ENCODE measurements at places on chromosomes 2 and 18.

DNA sequence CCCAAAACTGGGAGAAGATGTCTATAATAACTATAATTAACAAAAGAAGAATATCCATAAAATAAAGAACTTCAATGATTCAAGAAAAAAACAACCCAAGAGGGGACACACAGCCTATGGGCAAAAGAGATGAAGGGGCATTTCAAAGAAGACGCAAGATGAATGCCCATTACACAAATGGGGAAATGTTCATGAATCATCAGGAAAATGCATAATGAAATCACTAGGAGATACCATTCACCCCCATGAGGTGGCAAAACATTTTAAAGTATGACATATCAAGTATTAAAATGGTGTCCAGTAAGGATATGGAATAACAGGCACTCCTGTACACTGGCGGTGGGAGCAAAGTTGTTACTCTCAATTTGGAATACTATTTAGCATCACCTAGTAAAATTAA, 183.3 kb downstream of the TXNL1 start:
- no peaks in the 10 kb centered on the region for H3K27me3 ChIP-seq
- H3K4me1 ChIP-seq = no peaks in the 10 kb centered on the region
- no peak overlapping the region for H3K27ac ChIP-seq
- H3K36me3 ChIP-seq = no peaks in the 10 kb centered on the region
- no peak for DNase-seq

DNA sequence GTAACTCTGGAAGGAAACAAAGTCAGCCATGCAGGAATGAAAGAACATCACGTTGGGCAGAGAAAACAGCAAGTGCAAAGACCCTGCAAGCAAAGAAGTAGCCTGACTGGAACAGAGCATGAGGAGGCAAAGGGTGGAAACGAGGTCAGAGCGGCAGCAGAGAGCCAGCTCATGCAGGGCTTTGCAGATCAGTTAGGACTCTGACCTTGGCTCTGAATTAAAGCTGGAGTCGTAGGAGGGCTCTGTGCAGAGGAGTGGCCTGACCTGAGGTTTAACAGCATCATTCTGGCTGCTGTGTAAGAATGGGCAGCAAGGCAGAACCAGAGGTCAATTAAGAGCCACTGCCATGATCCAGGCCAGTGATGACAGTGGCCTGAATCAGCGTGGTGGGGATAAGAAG, 220.7 kb downstream of the PRKCE start:
- peaks cover 5% of the 10 kb centered on the region for H3K4me1 ChIP-seq
- no peak overlapping the region for H3K4me3 ChIP-seq
- no peaks in the 10 kb centered on the region for H3K36me3 ChIP-seq

- H3K27ac ChIP-seq = no peak overlapping the region
- DNase-seq = no peak
- H3K36me3 ChIP-seq = no peaks in the 10 kb centered on the region
- H3K27me3 ChIP-seq = no peaks in the 10 kb centered on the region
These were observed 92.4 kb downstream of the GLI2 start for GRCh38 chr2:120828066-120828465.

DNA sequence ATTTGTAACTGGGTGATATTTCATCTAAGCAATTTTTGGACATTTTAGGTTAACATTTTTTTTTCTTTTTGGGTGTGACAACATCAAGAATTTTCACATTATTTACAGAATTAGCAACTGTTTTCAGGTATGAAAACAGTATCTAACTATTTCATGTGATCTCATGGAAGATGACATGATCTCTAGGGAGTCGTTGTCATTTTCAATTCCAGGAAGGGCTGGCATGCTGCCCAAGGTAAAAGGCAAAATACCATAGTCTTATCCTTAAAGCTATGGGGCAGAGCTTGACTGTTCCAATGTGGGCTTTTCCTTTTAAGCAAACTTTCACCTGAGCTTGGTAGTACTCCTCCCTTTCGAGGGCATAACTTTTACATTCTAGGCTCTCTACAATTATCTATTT, 443.7 kb downstream of the DSEL start:
- H3K36me3 ChIP-seq = no peaks in the 10 kb centered on the region
- DNase-seq = no peak
- no peaks in the 10 kb centered on the region for H3K4me1 ChIP-seq
- no peak overlapping the region for H3K4me3 ChIP-seq

GRCh38 chr18:74869904-74870863, 272.5 kb downstream of the ZNF407 start:
- no peak overlapping the region for H3K4me3 ChIP-seq
- H3K27ac ChIP-seq = peak overlapping the region; percentile 40
- DNase-seq = no peak
- H3K36me3 ChIP-seq = no peaks in the 10 kb centered on the region

GRCh38 chr18:71951001-71951400, 593.1 kb downstream of the CBLN2 start:
- H3K27me3 ChIP-seq = no peaks in the 10 kb centered on the region
- no peak overlapping the region for H3K27ac ChIP-seq
- H3K36me3 ChIP-seq = no peaks in the 10 kb centered on the region
- no peak for DNase-seq
- H3K4me1 ChIP-seq = no peaks in the 10 kb centered on the region

DNA sequence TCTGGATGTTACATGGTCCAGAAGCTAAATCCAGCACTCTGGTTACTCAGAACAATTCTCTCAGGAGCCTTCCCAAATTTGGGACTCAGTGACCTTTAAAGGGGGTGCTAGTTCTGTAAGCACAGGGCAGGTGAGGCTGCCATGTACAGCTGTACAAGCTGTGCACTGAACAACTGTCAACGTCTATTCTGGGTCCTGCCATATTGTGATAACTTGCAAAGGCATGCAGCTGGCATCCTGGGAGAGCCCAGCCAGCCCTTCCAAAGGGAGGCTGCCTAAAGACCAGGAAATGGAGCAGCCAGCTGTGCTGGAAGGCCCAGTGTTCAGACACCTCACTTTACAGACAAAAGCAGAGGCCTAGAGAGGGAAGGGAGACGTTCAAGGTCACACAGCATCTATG, 204.8 kb downstream of the KLHL29 start:
- H3K27me3 ChIP-seq = no peaks in the 10 kb centered on the region
- peaks cover 6% of the 10 kb centered on the region for H3K36me3 ChIP-seq
- H3K4me1 ChIP-seq = peaks cover 5% of the 10 kb centered on the region

DNA sequence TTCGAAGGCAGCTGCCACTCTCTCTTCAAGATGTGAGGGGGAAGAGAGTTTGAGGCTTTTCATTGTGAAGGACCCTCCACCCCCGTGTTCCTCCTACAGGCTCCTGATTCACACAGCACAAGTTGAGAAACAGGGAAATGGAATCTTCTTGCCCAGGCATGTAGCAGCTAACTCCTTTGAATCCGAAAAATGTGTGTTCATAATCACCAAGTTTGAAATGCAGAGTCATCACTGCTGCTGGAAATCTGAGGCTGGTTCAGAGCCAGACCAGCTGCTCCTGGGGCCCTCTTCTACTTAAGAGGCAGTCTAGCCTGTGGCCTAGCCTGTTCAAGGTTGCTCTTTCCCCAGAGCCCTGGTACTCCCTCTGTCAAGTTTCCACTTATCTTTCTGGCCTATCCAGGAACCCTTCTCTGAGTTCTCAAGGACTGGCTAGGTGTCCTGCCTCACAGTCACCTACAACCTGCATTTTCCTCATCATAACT, 166.4 kb downstream of the TMEM247 start:
- peak; percentile 87 for DNase-seq
- peak overlapping the region; percentile 77 for H3K27ac ChIP-seq
- H3K27me3 ChIP-seq = no peaks in the 10 kb centered on the region
- peaks cover 1% of the 10 kb centered on the region for H3K4me1 ChIP-seq
- H3K4me3 ChIP-seq = no peak overlapping the region
- peaks cover 32% of the 10 kb centered on the region for H3K36me3 ChIP-seq
